ENCODE measurements at places on chromosomes 1 and 21. TPM values are rescaled to one million over a fixed set of nuclear protein-coding genes. Genes with fewer than 3 reads are reported as not detected.

KTI12 gene
- 12.6 TPM for total RNA-seq

GPR25 gene
- total RNA-seq, result 9.4 TPM

CATSPERE gene
- total RNA-seq, result 1.4 TPM

GBP7 gene
- total RNA-seq, result not detected

DNA sequence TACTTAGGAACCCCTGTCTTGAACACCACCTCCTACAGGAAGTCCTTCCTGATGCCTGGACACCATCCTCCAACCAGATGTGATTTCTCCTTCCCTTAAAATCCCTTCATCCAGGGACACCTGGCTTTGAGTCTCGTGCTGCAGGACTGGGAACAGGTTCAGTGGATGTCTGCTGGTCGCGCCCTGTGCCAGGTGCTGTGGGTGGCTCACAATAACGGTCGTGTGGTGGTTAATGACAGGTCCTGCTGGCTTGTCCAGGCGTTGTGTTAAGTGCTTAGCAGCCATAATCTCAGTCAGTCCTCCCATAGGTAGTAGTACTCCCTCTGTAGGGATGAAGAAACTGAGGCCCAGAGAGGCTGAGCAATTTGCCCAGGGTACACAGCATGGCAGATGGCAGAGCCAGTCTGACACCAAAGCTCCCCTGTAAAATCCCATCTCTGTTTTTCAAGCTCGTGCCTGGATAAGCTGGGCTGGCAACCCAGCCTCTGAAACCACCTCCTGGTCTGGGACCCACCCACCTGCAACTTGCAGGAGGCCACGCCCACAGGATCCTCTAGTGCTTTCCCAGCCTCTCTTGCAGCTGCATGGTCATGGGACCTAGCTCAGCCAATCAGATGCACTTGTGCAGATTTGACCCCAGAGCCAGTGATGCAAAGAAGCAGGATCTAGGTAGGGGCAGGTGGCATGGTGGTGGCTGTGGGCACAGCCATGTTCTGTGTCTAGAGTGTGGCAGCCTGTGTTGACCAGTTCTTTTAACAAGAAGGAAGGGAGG lies 106.0 kb upstream of the IFFO2 start:
- no peak for DNase-seq
- no peak overlapping the region for H3K27ac ChIP-seq
- no peaks in the 10 kb centered on the region for H3K27me3 ChIP-seq
- no peaks in the 10 kb centered on the region for H3K4me1 ChIP-seq
- H3K36me3 ChIP-seq, result no peaks in the 10 kb centered on the region

GRCh38 chr1:115246526-115246925 lies 91.5 kb downstream of the NGF start:
- no peak overlapping the region for H3K4me3 ChIP-seq
- no peak for DNase-seq
- no peak overlapping the region for H3K27ac ChIP-seq
- H3K36me3 ChIP-seq, result no peaks in the 10 kb centered on the region
- H3K4me1 ChIP-seq, result no peaks in the 10 kb centered on the region
- no peaks in the 10 kb centered on the region for H3K27me3 ChIP-seq

DNA sequence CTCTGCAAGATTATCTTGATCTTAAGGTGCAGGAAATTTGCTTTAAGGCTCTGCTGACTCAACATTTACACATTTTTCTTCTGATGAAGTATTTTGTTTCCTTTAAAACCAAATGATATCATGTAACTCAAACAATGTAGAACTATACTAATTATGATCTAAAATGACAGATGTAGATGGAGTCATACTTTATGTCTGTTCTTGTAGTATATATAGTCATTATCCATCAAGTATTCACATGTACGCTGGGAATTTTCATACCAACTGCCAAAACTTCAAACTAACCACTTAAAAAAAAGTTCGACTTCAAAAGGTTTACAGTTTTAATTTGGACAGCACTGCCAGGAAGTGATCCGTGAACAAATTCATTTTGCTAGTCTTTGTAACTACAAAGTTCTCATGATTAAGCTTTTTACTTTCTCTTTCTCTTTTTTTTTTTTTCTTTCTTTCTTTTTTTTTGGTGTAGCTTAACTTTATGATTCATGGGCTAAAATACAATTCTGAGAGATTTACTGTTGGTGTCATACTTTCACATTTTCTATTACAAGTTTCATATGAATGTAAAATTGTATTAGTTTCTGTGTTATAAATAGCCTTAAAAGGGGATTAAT lies 509.0 kb upstream of the CXADR start:
- H3K4me1 ChIP-seq, result no peaks in the 10 kb centered on the region
- no peak for DNase-seq
- no peaks in the 10 kb centered on the region for H3K36me3 ChIP-seq
- H3K27me3 ChIP-seq, result no peaks in the 10 kb centered on the region
- no peak overlapping the region for H3K4me3 ChIP-seq

DNA sequence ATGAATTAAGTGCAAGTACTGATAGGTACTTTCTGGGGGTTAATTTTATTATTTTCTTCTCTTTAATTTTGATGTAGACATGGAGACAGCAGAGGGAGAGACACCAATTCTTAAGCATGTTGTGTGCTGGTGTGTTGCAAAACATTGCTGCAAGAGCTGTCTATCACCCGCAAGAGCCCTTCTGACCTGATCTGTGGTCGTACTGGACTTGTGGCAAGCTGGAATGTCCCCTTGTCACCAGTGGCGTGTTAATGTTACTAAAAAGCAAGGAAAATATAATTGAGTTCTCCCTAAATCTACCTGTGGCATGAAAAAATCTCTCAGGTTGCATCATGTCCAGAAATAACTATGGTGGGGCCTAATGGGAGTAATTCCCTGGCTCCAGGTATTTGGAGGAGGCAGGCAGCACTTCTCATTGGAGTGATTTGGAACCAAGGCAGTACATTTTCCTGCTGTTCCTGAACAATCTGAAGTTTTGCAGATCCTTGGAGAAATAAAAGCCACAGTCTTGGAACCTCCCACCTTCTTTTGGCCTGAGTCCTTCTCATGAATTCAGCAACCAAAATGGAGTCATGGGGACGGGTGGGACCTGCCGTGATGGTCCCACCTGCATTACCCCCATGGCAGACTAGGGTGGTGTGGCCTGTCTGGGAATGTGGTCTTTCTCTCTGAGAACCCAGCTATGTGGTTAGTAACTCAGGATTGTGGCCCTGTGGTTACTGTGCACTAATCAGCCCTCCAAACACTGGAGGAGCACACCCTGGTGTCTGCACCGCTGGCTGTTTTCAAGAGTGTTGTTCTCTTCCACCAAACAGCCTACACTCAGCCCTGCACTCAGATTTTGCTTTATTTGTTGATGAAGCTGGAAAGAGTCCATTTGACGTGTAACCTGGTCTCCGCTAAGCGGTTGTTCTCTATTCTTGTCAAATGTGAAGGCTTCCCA lies 57.4 kb downstream of the GALNT2 start:
- DNase-seq, result peak; percentile 13
- H3K36me3 ChIP-seq, result no peaks in the 10 kb centered on the region
- H3K4me3 ChIP-seq, result no peak overlapping the region
- peak overlapping the region; percentile 53 for H3K27ac ChIP-seq
- no peaks in the 10 kb centered on the region for H3K27me3 ChIP-seq

DNA sequence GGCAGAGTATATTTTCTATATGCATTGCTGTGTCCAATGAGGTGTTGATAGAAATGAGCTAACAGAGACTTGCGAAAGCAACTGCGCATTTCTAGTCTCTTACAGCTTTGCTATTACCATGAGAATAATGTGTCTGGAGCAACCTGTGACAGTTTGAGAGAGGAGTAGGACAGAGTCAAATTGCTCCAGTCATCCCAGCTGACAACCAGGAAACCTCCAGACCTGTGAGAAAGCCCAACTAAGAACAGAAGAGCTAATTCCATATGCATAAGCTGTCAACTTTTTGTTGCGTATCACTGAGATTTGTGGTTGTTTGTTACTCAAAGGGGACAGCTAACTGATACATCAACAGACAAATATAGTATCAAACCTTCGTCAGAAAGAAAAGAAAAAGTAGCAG lies 354.1 kb upstream of the LRRC7 start:
- H3K27me3 ChIP-seq, result no peaks in the 10 kb centered on the region
- H3K4me1 ChIP-seq, result no peaks in the 10 kb centered on the region
- no peak for DNase-seq
- H3K27ac ChIP-seq, result no peak overlapping the region
